ENCODE measurements at places on chromosomes 3 and 15.

DNA sequence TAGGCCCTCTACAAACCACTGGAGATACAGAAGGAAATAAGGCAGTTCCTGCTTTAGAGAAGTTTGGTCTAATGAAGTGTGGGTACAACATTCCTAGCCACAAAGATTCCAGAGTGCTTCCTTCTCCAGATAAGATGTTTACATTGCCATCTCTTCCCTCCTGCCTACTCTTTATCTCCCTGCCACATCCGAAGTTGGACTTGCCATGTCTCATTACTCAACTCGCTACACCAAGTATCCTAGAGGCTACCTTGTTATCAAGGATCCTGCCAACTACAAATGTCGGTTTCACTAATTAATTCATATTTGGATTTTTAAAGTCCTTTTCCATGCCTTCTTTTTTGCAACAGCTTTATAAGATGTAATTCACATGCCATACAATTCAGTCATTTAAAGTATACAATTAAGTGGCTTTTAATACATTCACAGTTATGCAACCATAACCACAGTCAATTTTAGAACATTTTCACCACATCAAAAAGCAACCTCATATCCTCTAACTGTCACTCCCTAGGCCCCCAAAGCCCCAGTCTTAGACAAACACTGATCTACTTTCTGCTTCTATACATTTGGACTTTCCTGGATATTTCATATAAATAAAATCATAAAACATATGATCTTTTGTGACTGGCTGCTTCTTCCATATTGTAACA lies 53.7 kb upstream of the CSTA start:
- DNase-seq: no peak

DNA sequence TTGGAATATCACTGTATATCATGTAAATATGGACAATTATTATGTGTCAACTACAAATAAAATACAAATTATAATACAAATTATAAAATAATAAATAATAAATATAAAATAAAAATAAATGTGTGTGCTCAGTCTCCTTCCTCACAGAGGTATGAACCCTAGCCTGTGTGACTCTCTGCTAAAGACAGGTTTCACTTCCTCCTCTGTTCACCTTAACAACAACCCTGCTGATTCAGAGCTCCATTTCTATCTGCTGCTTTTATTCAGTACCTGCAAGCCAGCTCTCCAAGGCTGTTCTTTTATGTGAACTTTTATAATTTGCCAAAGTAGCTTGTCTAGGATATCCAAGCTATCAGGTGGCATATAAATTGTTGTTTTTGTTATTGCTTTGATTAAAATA lies 610.7 kb upstream of the GRM7 start:
- no peak for DNase-seq

DNA sequence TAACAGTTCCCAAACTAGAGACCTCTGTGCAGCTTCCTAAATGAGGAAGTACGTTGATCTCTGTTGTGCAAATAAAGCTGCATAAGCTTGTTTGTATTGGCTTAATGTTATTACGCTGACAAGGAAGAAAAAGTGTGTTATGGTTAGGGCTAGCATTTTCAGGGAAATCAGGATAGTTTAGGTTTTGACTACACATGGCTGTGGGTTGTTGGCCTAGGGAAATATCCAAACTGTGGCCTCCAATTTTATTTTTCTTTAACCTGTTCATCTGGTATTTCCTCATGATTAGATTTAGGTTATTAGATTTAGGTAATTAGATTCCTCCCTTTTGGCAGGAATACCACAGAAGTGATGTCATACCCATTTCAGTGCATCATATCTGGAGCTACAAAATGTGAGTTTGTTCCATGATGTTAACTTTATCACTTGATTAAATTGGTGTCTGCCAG lies 8.7 kb upstream of the MCCC1 start:
- DNase-seq: no peak

GRCh38 chr3:66154444-66154861 lies 66.3 kb upstream of the SLC25A26 start:
- DNase-seq: no peak

DNA sequence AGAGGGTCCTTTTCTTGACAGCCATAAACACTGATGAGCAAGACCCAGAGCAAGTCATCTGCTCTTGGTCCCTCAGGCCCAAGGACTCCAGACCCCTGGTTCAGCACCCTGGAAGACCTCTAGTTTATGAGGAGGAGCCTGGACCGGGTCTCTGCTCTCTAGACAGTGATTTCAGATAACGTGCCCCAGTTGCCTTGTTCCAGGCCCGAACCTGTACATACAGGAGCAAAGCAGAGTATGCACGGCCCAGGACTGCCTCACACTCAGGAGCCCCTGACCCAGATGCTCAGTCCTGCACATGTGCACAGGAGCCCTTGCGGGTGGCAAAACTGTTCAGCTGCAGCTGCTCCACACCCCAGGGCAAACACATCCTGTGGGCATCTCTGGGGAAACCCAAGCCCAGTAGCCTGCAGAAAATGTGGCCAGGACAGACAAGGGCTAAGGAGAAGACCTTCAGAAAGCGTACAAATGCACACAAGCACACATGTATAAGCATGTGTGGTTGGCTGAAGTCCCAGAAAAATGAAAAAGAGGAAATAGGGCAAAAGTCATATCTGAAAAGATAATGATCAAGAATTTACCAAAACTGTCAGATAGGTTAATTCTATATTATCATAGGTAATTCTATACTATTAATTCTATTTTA lies 59.9 kb upstream of the CORO2B start:
- no peak for DNase-seq

- no peak for DNase-seq
Measured at GRCh38 chr3:137988982-137989381, 21.0 kb upstream of the CLDN18 start.

- DNase-seq: no peak
Measured at GRCh38 chr3:128504533-128504915, 11.5 kb upstream of the GATA2 start.

- no peak for DNase-seq
Measured at GRCh38 chr3:102485701-102486100, 50.9 kb downstream of the ZPLD1 start.

Data from T-helper 2 cell (primary cell).